ENCODE measurements at places on chromosomes 3 and 15. TPM values are rescaled to one million over a fixed set of nuclear protein-coding genes. Genes with fewer than 3 reads are reported as not detected.
A peak's percentile ranks its signal among the peaks of the same experiment; 100 is the strongest.

DNA sequence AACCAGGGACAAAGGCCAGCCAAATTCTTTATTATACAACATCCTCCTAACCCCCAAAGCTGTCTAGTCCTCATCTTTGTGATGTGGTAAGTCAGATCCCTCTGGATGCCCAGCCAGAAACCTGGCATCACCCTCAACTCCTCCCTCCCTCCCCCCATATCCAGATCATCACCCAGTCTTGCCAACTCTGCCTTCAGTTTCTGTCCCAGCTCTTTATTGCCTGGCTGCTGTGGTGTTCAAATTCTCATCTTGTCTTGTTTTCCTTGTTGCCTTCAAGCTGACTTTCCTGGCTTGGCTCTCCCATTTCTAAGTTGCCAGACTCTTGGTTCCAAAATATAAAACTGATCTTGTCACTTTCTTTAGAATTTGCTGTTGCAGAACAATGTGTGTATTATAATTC, 28.6 kb downstream of the MAP2K1 start:
- no peak for DNase-seq

DNA sequence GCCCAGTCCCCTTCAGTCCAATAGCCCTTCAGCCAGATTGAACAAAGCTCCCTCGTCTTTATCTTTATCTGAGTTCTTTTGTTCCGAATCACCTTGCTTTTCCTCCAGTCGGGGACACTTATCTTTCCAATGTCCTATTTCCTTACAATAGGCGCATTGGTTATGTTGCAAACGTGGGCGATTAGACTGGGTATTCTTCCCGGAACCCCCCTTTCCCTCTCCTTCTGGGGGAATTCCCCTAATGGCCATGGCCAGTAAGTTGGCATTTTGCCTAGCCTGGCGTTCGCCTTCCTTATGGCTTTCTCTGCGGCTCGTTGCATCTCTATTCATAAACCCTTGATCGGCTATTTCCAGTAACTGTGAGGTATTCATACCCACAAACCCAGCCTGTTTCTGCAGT, 82.2 kb upstream of the VEPH1 start:
- no peak for DNase-seq

- DNase-seq: no peak
Observed at GRCh38 chr3:835096-835495, 257.7 kb upstream of the CNTN6 start.

- peak; percentile 54 for DNase-seq
Observed at GRCh38 chr3:12392101-12392878, 92.0 kb upstream of the TSEN2 start.

Gene TRPM1
- under 0.01 TPM for total RNA-seq

All from fibroblast of villous mesenchyme (primary cell).